ENCODE measurements at places on chromosomes 6 and 20.

GRCh38 chr20:4794846-4795245 is 73.1 kb downstream of the PRND start:
- DNase-seq = no peak

- no peak for DNase-seq
Measured at GRCh38 chr6:168302534-168302933, 17.0 kb downstream of the DACT2 start.

DNA sequence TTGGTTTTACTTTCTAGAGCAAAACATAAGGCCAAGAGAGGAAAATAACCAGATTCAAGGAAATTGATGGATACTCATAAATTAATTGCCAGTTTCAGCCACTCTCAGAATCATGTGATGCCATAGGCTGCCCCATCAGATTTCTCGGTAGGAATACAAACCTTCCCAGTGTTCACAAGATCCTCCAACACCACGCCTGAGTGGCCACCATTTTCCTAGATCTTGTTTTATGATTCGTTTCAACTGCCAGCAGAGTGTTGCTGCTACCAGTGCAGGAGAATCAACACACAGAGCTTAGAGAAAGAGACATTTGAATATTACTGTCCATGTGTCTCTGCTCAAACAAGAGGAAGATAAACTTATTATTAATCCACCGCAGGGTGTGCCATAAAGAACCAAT is 434.2 kb upstream of the CDH4 start:
- no peak for DNase-seq

DNA sequence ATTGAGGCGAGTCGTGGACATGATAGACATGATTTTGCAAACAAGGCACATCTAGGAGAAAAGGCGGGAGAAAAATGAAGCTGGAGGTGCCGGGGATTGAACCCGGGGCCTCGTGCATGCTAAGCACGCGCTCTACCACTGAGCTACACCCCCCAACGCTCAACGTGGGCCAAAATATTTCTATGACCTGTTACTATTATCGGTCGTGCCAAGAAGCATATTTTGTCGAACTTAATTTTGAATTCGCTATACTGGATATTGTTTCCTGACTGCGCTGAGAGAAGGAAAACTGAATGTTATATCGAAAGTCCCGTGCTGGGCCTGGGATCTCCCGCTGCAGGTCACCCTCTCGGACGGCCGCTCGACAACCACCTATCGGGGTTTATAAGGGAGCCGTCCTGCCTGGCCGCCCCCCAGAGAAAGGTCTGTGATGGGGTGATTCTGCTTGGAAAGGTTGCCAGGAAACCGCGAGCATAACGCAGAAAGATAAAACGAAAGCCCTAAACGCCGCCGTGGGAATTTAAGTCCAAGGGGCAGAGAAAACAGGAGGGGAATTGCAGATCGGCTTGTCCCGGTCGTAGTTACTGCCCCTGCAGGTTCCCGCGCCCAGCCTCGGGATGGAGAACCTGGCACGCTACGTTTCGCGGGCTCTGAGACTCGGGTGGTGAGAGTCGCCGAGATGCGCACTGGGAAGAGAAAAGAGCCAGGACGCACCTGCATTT is 60.0 kb downstream of the TRIM27 start:
- peak; percentile 95 for DNase-seq

All from KBM-7 (cell line).